ENCODE measurements at places on chromosomes 13 and 19.
A peak's percentile ranks its signal among the peaks of the same experiment; 100 is the strongest.

GRCh38 chr13:112657850-112658445, 31.9 kb upstream of the ATP11A start:
- DNase-seq: peak; percentile 37

DNA sequence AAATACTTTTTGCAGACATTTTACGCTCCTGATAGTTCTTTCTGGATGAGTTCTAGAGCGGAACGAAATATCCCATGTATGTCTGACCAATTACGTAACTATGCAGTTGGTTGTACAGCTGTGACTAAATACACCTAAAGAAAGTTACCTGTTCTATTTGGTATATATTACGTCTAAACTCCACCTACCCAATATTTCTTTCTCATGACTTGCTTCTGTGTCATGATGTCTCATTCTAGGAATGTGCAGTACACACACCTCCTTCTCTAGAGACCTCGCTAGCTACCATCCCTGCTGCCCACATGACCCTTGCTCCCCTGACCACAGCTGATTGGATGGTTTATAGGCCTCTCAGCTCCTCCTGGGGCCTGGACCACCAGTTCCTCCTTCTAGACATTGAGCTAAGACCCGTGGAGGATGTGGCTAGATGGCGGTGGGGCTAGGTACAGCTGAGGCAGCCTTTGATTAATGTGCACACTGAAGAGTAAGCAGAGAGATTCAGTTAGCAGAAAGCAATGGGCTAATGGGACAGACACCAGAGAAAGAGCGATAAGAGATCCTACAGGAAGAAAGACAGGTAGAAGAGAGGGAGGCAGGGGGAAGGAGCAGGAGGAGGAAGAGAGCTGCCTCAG, 422.1 kb downstream of the COG6 start:
- DNase-seq: no peak

DNA sequence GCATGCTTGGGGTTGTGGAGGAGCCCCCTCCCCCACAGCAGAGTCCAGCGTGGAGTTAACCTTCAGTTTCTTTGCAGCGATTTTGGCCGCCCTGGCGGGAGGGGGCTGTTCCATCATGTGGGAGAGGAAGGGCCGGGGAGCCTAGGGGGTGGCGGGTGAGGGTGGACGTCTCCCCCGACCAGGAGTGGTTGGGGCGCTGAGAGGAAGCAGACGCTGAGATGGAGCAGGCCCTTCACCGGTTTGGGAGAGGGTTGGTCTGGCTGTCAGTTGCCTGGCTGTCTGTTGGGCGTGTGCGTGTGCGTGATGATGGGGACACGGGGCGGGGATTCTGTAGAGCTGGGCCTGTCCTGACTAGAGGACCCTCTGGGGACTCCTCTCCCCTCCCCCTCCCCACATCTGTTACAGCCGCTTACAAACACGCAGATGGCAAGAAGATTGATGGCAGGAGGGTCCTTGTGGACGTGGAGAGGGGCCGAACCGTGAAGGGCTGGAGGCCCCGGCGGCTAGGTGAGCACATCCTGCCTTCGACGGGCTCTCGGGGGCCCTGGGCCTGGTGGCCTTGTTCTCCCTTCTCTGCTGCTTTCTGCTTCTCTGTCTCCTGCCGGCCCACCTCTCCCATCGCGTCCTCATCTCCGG, 9.8 kb upstream of the LIN7B start:
- DNase-seq: no peak

GRCh38 chr19:33704271-33704670, 82.5 kb downstream of the CHST8 start:
- DNase-seq: no peak

- DNase-seq: no peak
These were observed 347.9 kb downstream of the EFNB2 start for GRCh38 chr13:106187501-106188095.

GRCh38 chr19:46088101-46088500, 36.4 kb downstream of the IGFL3 start:
- no peak for DNase-seq

DNA sequence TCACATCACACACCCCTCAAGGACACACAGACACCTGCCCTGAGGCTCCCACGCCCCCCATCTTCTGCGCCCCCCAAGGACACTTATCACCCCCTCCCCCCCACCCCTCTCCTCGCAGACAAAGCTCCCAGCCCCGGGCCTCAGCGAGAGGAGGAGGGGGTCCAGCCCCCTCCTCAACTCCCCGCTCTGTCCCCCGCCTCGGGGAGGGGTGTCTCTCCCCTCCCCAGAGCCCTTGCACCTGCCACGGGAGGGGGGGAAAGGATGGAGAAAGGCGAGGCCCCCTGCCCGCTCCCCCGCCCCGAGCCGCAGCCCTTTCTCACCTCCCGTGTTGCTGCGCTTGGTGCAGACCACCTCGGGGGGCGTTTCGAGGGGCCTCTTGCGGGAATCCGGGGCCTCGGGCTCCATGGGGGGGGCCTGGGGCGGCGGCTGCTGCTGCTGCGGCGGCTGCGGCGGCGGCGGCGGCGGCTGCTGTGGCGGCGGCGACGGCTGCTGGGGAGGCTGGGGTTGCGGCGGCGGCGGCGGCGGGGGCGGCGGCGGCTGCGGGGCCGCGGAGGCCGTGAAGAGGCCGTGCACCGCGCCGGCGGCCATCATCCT, 621 bp downstream of the NOVA2 start:
- DNase-seq: no peak

DNA sequence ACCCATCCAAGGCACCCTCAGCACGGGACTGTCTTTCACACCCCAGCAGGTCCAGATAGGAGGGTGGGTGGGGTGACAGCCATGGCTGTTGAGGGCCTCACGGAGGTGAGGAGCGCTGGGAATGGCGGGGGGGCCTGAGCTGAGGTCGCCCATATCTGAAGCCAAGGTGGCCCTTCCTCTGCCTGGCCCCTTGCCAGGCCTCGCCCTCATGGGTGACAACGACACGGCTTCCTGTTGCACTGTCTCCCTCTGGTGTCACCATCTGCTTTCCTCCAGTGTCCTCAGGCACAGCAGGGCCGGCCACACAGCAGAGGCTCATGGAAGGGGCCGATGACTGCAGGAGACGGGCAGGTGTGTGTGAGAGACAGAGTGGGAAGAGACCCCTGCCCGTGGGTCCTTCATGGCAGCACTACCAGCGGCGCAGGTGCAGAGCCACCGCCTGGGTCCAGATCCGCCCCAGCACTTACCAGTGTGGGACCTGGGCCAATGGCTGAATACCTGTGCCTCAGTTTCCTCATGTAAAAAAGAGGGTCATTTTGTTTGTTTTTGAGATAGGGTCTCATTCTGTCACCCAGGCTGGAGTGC, 8.1 kb upstream of the NKPD1 start:
- DNase-seq: no peak

- DNase-seq: no peak
These were observed 106.1 kb downstream of the STARD13 start for GRCh38 chr13:33179463-33179862.

DNA sequence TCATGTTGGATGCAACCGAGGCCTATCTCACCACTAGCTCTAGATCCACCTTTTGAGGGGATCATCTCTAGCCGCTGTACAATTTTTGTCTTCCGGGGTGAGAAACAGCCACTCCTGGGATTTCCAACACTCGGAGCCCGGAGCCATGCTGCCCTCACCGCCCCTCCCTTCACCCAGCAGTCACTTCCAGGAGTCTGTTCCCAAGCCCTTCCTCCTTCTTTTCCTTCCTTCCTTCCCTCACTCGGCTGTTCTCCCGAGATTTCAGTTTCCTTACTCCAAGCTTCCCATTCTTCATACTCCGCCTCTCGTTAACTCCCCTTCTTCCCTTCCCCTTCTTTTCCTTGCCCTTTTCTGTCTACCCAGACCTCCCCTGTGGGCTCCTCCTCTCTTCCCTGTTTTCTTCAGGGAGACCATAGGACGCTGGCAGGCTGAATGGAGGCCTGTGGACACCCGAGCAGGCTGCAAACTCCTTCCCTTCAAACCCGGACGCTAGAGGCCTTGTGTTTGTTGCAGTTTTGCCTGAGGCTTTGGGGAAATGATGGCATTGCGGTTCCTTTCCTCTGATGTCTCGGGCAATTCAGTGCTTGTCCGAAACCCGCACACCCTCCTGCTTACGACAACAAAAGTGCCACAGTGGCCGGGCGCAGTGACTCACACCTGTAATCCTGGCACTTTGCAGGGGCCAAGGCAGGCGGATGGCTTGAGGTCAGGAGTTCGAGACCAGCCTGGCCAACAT, 96.0 kb downstream of the CAB39L start:
- no peak for DNase-seq

DNA sequence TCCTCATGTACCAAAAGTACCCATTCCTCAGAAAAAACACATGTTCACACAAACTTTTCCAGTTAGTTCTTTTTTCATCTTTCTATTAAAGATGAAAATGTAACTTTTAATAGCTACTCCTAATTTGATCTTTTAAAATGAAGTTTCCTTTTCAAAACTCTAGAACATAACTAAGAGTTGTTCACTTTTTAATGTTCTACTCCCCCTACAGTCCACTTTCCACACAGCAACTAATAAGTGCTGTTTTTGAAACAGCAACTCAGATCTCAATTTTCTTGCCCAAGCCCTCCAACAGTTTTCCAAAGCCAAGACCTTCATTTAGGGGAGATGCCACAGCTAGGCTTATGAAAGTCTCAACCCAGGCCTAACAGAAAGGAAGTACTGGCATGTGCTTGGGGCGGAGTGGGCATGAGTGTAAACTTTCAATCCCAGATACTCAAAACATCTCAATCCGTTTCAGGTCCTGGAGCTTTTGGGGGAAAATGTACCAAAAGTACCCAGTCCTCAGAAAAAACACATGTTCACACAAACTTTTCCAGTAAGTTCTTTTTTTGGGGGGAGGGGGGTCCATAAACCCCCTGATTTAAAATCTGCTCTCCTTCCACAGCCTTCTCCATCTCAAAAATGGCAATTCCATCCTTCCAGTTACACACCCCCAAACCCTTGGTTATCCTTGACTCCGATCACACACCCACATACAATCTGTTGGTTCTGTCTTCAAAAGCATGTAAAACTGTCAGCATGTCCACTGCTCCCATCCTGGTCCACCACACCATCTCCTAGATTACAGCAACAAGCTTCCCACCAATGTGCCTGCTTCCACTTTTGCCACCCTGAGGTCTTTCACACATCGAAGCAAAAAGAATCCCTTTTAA, 2.0 kb downstream of the FBL start:
- no peak for DNase-seq

DNA sequence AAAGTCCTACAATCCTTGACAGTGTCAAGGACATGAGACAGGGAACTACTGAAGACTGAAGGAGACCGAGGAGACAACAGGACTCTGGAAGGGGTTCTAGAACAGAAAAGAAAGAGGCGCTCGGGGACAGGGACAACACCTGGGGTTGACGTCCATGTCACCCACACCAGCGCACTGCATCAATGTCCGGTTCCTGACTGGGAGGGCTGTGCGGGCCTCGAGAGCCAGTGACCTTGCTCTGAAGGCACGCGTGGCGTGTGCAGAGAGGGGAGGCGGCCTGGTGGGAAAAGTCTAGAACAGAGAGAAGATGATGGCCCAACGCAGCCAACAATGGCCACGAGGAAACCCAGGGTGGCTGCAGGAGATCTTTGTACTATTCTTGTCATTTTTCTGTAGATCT, 5.7 kb downstream of the CARS2 start:
- no peak for DNase-seq

DNA sequence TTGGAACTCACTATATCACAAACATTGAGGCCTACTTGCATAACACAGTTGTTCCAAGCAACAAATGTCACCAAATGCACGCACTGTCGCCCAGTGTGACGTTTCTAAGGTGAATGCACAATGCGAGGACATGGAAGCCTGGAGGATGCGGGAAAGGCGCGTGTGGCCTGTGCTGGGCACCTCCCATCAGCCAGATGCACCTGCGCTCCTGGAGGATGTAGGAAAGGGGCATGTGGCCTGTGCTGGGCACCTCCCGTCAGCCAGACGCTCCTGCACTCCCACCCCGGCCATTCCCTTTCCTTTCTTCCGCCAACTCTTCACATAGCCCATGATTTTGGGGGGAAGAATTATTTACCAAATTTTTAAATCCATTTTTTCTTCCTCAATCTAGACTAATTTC, 202.4 kb upstream of the SOX1 start:
- no peak for DNase-seq

DNA sequence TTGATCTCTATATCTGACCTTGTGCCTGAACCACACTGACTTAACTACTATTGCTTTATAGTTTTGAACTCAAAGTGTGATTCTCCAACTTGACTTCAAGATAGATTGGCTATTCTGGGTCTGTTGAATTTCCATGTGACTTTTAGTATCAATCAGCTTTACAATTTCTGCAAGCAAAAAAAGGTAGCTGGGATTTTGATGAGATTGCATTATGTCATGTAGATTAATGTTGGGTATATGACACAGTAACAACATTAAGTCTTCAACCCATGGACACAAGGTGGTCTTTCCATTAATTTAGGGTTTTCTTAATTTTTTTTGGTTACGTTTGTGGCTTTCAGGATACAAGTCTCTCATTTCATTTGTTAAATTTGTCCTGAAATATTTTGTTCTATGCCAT, 28.2 kb downstream of the NLRP5 start:
- no peak for DNase-seq

DNA sequence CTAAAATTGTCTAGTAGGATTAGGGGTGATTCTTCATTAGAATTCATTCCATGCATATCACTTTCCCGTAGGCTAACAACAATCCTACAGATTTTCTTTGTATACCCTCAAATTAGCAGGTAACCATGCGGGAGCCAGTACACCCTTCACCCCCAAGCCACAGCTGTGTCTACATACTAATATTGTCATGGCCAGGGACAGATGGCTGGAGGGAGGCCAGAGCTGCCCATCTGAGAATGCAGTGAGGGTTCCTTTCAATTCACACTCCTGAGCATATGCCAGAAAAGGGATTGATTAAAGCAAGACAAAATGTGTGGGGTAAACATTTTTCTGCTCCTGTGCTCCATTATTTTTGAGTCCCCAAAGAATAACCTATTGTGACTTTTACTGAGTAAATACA, 68.9 kb downstream of the FREM2 start:
- DNase-seq: no peak
